CD4-positive, alpha-beta T cell treated with Interleukin-2 at 100 ng/mL for 4 hours (primary cell): ENCODE measurements at places on chromosomes 6 and 20.
A peak's percentile ranks its signal among the peaks of the same experiment; 100 is the strongest.

- DNase-seq = no peak
These were observed 173.0 kb downstream of the IBTK start for GRCh38 chr6:82074556-82074955.

DNA sequence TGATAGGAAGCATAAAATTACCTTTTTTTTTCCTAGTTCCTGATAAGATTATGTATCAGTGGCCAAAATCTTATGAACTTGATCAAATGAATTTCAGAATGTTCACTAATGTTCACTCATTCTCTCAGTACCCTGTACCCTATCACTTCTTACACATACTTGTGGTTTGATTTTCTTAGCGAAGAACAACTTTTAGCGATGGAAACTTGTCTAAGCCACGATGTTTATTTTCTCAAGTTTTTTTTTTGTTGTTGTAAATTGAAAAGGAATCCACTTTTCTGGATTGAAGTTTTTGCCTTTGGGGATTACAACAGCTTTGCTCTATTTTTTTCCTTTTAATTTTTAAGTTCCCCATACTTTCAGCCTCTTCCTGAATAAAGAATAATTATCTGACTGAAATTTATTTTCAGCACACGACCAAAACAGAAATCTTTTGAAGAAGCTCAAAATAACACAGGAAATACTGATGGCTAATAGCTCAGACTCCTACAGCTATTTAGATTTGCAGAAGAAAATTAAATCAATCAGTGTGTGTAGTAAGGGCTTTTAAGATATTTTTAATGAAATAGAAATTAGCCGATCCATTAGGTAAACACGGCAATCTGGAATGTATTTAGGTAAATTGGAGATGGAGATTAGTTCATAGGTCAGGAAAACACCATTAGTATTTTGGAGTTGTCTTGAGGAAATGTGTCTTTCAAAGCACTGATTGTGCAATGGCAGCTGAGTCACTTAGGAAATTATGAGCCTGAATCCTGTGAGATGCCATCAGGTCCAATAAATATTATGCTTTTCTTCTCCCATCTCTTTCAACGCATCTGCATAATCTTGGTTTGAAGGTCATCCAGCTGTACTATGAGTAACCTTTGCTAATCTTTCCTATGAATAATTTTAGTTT lies 217.5 kb downstream of the GJA1 start:
- DNase-seq = no peak

GRCh38 chr6:42877695-42878094 lies 1.7 kb upstream of the RPL7L1 start:
- DNase-seq = no peak

GRCh38 chr6:43705996-43706395 lies 18.4 kb upstream of the MRPS18A start:
- no peak for DNase-seq

DNA sequence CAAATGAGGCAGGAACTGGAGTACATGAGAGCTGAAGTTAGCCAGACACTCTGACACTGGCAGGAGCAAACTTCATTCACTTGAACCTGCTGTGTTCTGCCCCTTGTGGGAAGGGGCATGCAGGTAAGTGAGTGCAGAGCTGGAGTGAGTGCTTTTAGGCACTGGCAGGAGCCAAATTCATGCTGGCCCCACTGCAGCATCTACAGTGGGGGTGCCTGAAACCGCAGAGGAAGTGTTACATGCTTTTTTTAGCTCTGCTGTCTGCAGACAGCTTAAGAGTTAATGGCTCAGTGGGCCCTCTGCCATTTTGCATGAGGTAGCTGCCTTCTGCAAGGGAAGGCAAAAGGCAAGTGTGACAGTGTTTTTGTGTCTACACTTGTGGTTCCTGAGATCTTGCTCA lies 167.9 kb upstream of the SYNCRIP start:
- DNase-seq = no peak

DNA sequence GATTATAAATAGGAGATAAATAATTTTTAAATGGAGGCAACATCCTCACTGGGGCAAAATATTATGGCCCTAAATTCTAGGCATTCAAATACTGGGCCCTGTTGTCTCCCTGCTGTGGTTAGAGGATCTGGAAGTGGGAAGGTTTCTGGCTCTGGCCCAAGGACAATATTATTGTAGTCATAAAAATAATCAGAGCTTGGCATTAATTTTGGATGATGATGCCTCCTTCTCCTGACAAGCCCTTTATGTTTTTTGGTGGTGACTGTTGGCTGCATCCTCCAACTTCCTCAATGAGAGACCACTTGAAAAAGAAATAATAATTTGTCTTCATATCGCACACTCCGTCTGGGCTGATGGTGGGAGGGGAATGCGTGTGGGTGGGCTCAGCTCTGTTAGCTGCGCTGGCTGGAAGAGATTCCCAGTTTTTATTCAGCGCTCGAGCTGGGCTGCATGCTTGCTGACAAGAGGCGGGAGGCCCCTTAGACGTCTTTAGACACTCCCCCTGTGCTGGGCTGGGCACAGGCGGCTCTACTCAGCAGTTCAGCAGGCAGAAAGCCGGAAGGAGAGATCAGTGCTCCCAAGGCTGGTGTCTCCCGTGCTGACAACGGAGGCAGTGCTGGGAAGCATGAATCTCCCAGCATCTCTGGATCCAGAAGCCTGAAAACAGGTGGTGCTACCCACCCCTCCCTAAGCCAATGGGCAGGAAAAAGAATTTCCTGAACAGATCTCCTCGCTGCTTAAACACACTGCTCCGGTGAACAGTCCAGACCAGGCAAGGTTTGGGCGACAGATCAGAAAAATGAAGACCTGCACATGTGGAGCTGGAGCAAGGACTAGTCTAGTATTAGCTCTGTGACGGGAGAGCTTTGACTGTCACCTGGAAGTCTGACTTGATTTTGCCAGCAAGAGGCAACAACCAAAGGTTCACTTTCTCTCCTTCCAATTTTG lies 97.7 kb downstream of the SYCP2 start:
- DNase-seq = no peak

DNA sequence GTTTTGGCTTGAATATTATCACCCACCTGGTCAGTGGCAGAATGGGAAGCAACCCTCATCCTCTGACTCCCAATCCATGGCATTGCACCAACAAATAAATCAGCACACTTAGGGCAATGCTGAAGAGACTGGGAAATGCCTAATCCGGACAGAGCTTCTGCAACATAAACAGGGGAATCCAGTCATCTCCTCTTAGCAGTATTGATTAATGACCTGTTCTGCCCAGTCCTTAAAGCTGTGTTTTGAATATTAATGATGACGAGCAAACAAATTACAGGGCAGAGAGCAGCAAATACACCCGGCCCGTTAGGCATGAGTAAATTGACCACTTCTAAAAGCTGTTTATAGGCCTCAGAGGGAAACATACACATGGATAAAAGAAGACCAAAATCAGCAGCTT lies 77.0 kb upstream of the B3GAT2 start:
- no peak for DNase-seq

- DNase-seq = no peak
These were observed 38.5 kb downstream of the GCNT2 start for GRCh38 chr6:10559522-10560152.

- DNase-seq = no peak
These were observed 16.4 kb upstream of the KIFC1 start for GRCh38 chr6:33375143-33375671.

- no peak for DNase-seq
These were observed 112.6 kb downstream of the PLCB1 start for GRCh38 chr20:8244637-8245036.

- no peak for DNase-seq
These were observed 67.2 kb downstream of the UTRN start for GRCh38 chr6:144352331-144352730.

DNA sequence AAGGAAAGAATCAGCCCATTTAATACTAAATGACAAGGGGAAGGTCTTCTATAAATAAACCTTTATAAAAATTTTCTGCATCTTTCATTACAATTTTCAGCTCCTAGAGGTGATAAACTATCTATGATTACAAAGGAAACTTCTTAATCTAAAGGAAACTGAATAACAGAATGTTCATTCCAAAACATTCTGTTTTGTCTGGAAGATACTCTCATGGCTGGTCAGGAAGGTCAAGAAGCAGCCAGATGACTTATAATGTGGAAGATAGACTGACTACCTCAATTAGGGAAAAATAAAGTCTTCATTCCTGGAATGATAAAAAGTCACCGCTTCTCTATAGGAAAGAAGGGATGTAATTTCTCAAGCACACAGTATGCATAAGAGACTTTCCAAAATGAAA lies 131.3 kb downstream of the GMDS start:
- no peak for DNase-seq

- no peak for DNase-seq
These were observed 929.5 kb downstream of the KIF16B start for GRCh38 chr20:15643713-15644112.

DNA sequence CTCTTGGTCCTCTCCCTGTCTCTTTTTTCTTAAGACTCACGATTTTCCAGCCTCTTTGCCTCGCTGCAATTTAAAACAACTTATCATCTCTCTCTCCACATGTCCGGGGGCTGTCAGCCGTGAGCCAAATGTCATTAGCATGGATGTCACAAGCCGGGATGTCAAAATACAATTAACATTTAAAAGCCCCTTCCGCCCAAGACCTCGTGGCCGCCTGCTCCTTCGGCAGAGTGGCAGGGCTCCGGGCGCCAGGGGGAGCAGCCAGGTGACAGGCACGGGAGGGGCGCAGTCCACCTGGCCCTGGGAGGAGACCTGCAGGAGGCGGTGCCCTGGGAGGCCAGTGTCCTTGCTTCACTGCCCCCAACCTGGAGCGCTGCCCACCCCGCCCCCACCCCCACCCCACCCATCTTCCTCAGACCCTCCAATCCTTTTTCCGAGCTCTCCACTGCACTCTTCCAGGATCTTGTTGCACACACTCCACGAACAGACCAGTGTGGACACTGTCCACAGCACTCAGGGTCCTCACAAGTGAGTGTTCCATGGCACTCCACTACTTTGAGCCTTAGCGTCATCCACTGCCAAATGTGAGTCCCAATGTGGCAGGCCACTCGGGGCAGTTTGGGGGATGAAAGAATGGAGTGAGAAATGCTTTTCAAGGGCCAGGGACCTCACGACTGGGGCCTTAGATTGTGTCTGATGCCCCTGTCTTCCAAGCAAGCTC lies 5.6 kb upstream of the GRM4 start:
- DNase-seq = no peak

- DNase-seq = no peak
These were observed 549.2 kb upstream of the NOX3 start for GRCh38 chr6:156004796-156005195.

GRCh38 chr6:137043710-137044365 lies 927 bp downstream of the IL20RA start:
- DNase-seq = no peak

- no peak for DNase-seq
These were observed 839.9 kb downstream of the MAFB start for GRCh38 chr20:39849171-39849570.

DNA sequence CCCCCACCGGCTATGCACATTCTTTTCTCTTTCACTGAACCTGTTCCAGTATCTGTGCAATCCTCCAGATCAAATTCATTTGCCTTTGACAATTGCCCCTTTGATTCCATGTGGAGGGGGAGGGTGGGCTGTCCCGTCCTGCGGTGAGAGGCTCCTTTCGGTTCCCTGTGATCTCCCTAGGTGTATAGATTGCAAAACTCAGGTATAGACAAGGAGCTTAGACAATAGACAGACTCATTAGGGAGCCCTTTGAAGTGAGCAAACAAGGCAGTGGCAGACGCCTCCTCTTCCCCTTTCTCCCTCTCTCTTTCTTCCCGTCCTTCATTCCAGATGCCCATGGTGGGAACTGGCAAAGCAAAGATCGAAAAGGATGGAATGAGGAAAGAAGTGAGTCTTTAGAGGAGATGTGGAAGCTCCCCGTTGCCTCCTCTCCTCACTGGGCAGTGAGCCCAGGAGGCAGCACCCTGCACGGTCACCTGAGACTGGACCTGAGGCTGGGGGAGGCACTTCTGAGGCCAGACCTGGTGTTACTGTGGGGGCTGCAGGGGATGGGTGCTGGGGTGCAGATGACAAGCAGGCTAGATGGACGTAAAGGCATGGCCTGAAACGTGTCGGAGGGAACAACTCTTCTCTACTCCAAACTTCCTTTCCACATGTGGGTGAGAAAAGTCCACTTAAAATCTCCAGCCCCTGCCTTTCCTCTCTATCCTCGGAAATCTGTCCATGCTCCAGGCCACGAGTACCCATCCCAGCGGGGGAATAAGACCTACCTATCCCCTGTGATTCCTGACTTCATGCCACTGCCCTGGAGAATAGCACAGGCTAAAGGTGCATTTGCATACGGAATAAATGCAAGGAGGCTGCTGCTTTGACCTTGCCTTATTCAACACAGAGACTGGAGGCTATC lies 256.6 kb upstream of the FOXQ1 start:
- no peak for DNase-seq

DNA sequence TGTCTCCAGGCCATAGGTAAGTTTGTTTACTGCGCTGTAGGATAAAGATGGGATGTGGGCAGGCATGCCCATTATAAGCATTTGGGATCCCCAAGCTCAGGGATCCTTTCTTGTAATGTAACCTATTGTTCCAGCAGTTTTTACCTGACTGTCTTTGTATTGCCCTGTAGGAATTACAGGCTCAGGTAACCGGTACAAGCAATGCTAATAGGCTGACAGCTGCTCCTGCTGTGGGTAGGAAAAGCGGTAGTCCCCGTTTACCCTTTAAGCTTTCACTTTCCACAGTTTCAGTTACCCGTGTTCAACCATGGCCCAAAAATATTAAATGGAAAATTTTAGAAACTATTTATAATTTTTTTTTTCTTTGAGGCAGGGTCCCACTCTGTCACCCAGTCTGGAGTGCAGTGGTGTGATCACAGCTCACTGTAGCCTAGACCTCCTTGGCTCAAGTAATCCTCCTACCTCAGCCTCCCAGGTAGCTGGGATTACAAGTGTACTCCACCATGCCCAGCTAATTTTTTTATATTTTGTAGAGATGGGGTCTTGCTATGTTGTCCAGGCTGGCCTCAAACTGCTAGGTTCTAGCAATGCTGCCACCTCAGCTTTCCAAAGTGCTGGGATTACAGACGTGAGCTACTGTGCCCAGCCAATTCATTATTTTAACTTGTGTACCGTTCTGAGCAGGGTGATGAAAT lies 108.6 kb downstream of the CDYL start:
- no peak for DNase-seq

GRCh38 chr6:37371154-37372083 lies 17.6 kb downstream of the RNF8 start:
- DNase-seq = no peak

DNA sequence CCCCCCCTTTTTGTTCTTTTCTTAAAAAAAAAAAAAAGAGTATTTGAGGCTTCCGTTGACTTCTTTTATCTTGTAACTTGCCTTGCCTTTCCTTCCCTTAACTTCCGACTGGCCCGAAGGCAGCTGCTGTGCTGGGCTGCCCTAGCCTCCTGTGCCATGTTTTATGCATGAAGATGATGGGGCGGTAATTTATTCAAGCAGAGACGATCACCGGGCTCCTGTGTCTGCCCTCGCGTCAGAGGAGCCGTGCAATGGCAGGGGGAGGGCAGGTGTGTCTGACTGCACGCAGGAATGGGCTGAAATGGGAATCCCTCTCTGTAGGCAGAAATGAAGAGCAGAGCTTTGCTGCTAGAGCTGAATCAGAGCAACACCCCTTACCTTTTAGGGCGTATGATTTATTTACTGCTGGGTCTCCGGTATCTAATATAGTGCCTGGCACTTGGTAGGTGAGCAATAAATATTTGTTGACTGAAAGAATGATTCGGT lies 106.3 kb upstream of the RIPOR2 start:
- DNase-seq = peak; percentile 66

- peak; percentile 35 for DNase-seq
These were observed 33.1 kb upstream of the LCA5 start for GRCh38 chr6:79570129-79571029.
